ENCODE measurements at places on chromosomes 5 and 9.

GRCh38 chr5:159189310-159189709 is 20.0 kb downstream of the RNF145 start:
- no peak for DNase-seq

GRCh38 chr5:121746763-121747162 is 104.9 kb upstream of the FTMT start:
- DNase-seq, result no peak

- DNase-seq, result no peak
Measured at GRCh38 chr9:7095058-7095457, 337.3 kb downstream of the KDM4C start.

DNA sequence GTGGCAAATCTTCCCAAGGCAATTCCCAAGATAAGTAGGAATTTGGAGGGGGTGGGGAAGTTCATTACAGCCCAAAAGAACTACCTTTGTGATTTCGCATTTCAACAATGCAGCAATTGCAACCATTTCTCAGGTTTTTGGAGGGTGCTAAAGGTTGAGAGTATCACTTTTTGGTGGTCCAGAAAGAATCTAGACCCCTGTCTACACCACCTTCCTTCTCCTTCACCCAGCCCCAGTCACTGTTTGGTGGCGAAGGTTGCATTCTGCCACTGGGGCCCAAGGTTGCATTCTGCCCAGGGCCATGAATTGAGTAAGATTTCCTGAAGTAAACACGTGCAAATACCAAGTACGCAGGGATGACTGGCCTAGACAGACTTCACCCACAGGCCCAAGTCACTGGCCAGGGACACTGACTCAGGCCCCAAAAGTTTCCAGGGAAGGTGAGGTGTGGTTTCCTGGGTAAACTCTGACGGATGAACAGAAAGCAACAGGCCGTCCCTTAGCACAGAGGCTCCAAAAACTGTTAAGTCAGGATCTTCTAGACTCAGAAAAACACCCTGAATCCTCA is 5.7 kb downstream of the PDE6A start:
- DNase-seq, result no peak

- DNase-seq, result no peak
Measured at GRCh38 chr5:144864118-144864517, 693.4 kb downstream of the KCTD16 start.

DNA sequence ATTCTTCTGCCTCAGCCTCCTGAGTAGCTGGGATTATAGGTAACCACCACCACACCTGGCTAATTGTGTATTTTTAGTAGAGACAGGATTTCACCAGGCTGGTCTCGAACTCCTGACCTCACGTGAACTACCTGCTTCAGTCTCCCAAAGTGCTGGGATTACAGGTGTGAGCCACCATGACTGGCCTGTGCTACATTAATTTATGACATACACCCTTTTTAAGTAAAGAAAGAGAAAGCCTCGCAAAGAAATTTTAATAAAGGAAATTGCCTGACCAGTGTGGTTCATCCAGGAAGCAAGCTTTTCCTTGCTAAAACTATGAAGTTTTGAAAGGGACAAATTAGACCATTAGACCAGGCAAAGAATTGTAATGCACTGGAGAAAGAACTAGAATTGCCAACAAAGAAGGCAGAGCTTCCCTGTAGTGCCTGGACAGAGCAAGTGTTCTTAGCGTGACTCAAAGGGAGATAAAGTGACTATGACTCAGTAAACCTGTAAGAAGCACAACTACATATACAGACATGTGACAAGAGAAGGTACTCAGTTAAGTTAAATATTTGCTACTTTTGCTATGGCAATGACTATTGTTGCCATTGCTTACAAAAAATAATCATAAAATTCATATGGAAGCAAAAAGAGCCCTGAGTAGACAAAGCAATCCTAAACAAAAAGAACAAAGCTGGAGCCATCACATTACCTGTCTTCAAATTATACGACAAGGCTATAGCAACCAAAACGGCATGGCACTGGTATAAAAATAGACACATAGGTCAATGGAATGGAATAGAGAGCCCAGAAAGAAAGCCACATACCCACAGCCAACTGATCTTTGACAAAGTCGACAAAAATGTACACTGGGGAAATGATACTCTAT is 54.6 kb downstream of the FYB1 start:
- no peak for DNase-seq

- DNase-seq, result no peak
Measured at GRCh38 chr9:136667214-136667939, 4.7 kb downstream of the EGFL7 start.

DNA sequence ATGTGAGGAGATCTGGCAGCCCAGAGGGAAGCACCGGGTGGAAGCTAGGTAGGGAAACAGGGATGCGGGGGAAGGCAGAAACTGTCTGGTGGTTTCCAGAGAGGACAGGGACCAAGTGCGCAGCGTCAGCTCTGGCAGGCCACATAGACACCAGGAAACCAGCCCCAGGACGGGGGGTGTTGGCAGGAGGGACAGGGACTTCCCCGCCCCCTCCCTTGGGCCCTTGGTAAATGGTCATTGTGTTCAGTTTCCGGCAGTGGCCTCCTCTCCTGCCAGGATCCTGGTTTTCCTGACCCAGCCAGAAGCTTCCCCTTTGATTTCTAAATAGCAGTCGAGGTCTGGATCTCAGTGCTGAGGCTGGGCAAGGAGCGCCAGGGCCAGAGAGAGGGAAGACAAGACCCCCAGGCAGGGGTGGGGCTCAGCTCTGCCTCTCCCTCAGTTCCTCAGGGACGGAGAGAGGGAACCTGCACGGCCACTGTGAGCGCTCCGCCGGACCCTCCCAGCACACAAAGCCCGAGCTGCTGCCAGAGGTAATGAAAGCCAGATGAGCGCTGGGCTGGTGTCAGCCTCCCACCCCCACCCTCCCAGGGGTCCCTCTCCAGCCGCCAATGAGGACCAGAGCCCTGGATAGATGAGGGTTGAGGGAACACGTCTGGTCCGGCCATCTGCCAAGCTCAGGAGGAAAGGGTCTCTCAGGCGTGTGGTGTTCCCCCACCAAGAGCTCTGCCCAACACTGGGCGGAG is 1.8 kb downstream of the RALGDS start:
- no peak for DNase-seq

DNA sequence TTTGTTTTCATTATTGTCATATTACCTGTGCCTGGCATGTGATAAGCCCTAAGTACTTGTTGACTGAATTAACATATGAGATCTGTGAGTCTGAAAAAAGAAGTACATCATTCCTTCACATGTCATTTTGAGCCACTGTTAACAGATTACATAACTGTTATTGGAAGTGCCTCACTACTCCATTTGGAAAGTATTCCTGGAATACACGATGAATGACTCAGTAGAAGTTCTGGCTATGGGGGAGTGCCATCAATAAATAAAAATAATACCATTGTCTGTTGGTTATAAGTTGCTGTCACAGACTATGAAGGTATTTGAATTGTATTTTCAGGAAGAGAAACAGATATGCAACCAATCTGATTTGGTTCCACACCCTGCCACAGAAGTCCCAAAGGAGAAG is 12.9 kb downstream of the NIPSNAP3B start:
- DNase-seq, result no peak

DNA sequence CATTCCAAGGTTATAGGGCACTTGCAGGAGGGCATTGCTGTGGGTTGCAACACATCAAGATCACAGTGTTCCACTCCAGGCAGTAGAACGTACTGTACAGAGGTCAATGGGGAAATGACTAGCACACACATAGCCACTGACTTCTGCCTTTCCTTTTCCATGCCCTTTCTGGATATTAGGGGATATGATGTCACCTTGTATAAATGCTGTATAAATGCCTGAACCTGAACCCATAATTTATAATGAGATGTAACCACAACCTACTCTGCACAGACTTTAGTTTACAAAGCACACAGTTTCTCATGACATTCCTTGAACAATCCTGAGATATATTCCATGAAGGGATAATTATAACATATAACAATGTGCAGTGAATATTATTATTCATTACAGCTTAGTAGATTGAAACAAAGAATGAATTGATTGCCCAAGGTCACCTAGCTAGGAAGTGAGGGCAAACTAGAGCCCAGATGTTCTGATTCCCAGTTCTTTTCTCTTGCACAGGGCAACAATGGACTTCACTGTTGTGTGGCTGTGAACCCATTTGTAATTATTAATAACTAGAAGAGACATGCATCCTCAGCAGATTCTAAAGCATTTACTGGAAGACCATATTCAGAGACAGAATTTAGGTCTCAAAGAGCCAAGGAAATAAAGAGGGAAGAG is 5.6 kb upstream of the ABLIM3 start:
- no peak for DNase-seq

DNA sequence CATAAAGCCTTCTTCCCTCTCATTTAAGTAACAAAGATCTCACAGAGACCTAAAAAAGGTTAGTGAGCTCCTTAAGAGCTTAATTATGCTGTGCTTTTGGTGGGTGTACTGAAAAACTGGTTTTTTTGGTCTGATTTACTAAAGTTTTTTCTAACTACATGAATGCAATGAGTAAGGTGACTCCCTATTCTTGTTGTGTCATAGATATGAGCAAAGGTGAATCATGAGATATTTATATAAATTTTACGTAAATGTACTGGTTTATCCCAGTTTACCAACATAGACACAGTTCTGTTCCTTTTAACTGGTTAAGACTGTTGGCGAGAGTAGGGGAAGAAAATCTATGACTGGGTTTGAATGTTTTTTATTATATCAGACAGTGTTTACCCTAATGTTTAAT is 250.5 kb downstream of the NR2F1-AS1 start:
- DNase-seq, result no peak

- DNase-seq, result no peak
Measured at GRCh38 chr5:127602896-127603844, 45.7 kb upstream of the CTXN3 start.

DNA sequence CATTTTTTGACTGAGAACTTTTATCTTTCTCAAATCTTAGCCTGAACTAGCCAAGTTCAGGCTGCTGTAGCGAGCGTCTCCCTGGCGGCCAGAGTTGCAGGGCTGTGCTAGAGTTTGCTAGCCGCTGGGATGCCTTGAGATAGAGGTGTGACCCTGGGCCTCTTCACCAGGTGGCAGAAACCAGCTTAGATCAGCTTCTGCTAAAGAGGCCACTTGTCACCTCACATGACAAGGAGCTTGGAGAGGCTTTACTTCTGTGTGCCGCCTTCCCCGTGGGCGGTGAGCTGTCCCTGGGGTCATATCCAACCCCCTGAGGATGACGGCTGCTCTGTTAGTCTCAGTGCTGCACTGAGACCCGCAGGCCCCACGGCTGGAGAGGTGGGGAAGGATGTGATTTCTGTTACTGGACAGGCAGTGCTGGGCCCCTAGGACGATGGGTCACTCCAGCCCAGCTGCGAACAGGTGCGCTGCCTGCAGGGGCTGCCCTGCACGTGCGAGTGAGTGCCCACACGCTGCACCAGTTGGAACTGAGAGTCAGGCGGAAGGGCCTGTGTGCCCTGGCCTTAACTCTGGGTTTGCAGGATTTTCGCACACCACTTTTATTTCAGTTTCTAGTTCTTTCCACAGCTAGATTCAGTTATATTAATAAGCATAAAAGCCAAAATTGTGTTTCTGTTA is 63.8 kb downstream of the EHMT1 start:
- DNase-seq, result no peak
